Erythroblast (primary cell): ENCODE measurements at places on chromosomes 7 and 10.

DNA sequence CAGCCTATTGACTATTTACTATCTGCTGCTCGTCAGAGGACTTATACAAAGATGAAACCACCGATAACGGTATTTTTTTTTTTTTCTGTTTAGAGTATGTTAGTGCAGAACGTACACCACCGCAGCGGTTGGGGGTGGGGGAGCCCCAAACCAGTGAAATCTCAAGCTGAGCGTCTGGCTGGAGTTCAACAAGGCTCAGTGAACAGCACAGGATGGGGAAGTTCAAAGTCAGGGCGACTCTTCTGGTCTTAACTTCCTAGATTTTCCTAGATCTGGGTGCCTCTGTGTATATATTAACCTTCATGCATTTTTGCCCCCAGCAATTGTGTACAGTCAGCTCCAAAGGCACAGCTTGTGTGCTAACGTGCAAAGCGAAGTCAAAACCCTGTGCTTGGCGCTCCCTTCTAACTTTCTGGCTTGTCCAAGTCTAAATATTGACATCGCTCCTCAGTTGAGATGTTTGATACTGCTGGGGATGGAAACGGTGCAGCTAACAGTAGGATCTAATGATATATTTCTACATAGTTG, 1.1 kb downstream of the RHOBTB1 start:
- DNase-seq = peak; percentile 26

GRCh38 chr7:22295402-22296264, 61.3 kb downstream of the RAPGEF5 start:
- no peak for DNase-seq

- DNase-seq = peak; percentile 67
These were observed 66.3 kb downstream of the CREB5 start for GRCh38 chr7:28478656-28479055.

GRCh38 chr7:107474104-107474521, 4.3 kb downstream of the GPR22 start:
- no peak for DNase-seq

GRCh38 chr10:92750791-92751533, 61.2 kb downstream of the HHEX start:
- no peak for DNase-seq

- no peak for DNase-seq
These were observed 856.3 kb downstream of the XPNPEP1 start for GRCh38 chr10:109067031-109067430.

- peak; percentile 24 for DNase-seq
These were observed 30.2 kb upstream of the NME8 start for GRCh38 chr7:37817996-37818720.

- no peak for DNase-seq
These were observed 149.5 kb upstream of the SVIL start for GRCh38 chr10:29784175-29784773.

- no peak for DNase-seq
These were observed 17.1 kb downstream of the ST7 start for GRCh38 chr7:116970238-116970910.

GRCh38 chr10:43323245-43323644, 48.2 kb upstream of the FXYD4 start:
- DNase-seq = no peak

DNA sequence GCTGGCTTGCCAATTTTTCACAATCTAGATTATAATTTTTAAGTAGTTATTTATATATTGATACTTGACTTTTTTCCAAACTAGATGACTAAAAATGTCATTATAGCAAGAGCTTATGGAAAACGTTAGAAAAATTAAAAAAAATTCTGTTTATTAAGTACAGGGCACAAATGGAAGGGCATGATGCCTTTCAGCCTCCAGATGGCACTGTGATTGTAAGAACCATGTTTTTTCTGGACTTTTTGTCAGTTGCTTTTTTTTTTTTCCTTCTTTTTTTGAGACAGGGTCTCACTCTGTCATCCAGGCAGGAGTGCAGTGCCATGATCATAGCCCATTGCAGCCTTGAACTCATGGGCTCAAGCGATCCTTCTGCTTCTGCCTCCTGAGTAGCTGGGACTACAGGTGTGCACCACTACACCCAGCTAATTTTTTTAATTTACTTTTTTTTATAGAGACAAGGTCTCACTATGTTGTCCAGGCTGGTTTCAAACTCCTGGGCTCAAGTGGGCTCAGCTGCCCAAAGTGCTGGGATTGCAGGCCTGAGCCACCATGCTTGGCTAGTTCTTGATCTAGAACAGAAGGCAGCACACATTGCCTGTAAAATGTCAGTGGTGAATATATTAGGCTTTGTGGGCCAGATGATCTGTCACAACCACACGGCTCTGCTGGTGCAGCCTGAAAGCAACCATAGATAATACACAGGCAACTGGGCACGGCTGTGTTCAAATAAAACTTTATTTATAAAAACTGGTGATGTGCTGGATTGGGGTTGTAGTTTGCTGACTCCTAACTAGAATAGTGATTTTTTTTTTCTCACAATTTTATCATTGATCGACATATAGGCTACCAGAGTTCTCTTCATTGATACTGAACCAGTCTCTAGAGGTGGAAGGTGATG, 27.4 kb downstream of the UCMA start:
- DNase-seq = peak; percentile 20

DNA sequence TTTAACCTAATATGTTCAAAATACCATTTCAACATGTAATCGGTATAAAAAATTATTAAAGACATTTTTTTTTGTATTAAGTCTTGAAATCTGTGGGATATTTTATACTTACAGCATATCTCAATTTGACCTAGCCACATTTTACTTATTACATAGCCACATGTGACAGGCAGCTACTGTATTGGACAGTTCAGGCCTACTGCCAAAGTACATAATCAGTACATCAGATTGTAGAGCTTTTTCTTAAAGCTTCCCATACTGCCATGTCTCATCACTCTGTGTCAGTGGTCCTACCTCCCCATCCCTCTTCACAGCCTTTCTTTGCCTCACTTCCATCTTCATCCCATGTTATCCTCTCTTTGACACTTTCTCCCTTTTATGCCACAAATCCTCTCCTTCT, 43.0 kb downstream of the LOXL4 start:
- DNase-seq = peak; percentile 22

GRCh38 chr7:87356448-87356847, 11.0 kb downstream of the CROT start:
- peak; percentile 88 for DNase-seq

GRCh38 chr10:6124666-6125065, 35.8 kb downstream of the RBM17 start:
- DNase-seq = peak; percentile 12

- no peak for DNase-seq
These were observed 2.3 kb upstream of the MIOS start for GRCh38 chr7:7564323-7564780.

DNA sequence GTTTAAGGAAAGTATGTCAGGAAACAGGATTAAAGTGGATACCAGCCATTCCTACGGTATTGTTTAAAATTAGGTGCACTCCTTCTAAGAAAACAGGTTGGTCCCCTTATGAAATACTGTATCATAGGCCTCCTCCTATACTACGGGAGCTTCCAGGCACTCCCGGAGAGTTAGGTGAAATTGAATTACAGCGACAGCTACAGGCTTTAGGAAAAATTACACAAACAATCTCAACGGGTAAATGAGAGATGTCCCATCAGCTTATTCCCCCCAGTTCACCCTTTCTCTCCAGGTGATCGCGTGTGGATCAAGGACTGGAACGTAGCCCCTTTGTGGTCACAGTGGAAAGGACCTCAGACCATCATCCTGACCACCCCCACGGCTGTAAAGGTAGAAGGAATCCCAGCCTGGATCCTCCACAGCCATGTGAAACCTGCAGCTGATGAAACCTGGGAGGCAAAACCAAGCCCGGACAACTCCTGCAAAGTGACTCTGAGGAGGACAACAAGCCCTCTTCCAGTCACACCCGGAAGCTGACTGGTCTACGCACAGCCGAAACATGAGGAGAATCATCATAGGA, 25.1 kb upstream of the GHITM start:
- DNase-seq = no peak

DNA sequence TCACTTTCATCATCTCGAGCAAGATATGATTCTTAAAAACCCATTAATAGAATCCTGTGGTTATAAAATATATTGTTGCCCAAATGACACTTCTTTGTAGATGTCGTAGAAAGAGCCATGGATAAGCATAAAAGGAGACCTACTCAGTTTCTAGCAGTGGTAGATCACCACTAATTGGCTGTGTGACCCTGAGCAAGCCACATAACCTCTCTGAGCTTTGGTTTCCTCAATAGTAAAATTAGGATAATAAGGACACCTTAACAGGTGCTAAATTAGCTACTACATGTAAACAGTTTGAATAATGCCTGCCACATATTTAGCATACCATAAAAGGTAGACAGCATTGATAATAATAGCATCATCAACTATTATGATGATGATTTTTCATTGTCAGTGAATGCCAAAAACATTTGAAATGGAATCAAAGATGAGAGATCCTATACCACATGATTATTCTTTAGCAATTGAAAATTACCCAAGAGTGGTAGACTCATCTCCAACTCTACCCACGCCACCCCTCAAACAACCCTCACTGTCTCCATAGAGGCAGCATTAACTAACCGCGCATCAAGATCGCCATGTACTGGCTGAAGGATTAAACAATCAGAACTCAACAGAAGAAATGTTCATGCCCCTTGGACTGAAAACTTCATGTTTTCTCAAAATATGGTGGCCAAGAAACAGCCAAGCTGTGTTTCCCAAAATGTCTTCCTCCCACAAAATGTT, 45.8 kb downstream of the CHST15 start:
- no peak for DNase-seq

GRCh38 chr10:472241-472910, 217.1 kb downstream of the DIP2C start:
- DNase-seq = no peak

- peak; percentile 52 for DNase-seq
These were observed 12.5 kb upstream of the TNS3 start for GRCh38 chr7:47594406-47594805.

GRCh38 chr7:99001482-99002147, 123.3 kb downstream of the TRRAP start:
- no peak for DNase-seq

DNA sequence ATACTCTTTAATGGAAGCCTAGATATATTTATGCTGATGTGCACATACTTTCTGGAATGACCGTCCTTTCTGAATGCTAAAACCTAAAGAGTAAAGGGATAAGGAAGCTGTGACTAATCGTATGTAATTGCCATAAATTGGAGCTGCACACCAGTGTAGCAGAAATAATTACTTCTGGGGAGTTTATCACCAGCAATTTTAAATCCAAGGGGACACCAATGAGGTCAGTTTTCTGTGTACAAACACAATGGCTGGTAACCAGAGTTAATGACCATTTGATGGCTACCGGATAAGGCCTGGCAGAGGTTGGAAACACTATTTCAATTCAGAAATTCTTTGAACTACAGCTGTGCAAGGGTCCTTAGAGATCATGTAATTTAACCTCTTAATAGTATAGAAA, 670.1 kb downstream of the REEP3 start:
- no peak for DNase-seq

GRCh38 chr10:9910446-9910845, 1107.2 kb upstream of the CELF2 start:
- no peak for DNase-seq

DNA sequence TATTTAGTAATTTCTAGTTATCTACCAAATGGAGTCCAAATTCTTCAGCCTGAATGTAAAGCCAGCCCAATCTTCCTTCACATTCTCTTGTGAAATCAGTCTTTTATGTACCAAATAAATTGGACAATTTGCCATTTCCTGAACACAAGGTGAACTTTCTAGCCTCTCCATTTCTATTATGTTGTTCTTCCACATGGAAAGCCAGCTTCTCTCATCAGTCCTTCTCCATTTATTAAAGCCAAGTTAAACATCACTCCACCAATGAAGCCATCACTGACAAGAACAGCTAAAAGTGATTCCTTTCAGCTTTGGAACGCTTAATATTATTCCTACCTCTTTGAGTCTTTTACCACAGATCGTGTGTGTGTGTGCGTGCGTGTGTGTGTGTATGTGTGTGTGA, 88.4 kb downstream of the VPS41 start:
- DNase-seq = no peak

GRCh38 chr7:39594988-39595620, 28.3 kb upstream of the RALA start:
- no peak for DNase-seq

- no peak for DNase-seq
These were observed 462.5 kb downstream of the TNS3 start for GRCh38 chr7:47119261-47119865.

- DNase-seq = peak; percentile 79
These were observed 1.2 kb downstream of the GET4 start for GRCh38 chr7:877312-878232.

DNA sequence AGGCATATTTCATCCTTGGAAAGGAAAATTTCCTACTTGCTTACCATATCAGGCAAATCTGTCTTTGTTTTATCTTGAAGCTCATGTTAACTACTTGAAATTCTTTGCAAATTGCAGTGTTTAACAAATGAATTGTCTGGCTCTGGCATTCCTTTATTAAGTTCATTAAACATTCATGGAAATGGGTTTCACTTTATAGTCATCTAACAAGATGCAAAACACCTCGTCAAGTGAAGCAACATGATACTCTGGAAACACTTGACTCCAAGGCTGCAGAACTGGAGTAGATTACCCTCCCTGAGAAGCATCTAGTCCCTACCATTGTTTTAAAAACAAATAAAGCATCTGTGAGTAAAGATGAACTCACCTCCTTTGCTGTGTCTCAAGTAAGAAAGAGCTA, 1086.9 kb downstream of the NRG3 start:
- DNase-seq = no peak

DNA sequence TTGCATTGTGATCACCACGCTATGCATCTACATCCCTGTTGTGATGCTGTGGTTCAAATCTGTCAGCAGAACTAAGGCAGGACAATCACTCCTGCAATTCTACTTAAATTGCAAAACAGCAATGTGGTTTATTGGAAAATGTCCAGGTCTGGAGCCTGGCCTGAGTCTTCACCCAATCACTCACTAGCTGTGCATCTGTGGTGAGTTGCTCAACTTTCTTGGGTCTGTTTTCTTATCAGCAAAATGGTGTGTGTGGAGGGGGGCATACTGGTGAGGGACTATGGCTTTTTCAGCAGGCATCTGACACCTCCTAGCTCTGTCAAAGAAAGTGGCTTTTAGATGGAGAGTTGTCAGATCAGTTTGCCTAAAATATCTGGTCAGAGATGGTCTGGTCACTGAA, 108.3 kb upstream of the FEZF1 start:
- no peak for DNase-seq

DNA sequence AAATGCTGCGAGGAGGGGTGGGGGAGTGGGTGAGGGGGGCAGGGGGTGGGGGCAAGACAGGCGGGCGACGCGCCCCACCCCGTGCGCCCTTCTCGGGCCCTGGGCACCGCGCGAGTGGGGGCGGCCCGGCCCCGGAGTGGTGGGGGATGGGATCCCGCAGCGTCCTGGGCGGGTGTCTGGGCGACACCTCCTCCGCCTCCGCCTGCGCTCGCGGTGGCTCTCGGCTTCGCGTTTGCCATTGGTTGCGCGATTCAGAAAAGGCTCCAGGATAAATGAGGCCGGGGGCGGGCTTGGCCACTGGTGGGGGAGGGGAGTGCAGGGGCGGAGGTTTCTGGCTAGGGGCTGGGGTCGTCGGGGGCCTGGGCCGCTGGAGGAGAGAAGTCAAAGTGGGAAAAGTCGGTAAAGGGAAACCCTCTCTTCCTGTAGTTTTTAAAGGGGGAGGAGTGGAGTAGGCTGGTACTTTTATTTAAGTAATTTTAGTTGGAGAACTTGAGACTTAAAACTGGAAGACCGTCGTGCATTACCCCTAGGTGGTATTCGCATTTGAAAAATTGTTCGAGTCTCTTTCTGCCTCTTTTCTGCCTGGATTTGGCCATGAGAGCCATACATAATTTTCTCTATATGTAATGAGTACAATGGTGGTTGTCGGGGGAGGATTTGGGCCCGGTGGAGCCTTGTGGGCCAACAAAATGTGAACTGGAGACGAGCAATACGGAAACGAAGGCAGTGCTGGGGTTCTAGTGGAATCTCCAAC, 992 bp upstream of the IGF2BP3 start:
- DNase-seq = peak; percentile 90
